GM10248 (cell line): ENCODE measurements at places on chromosomes 6 and 20.

- DNase-seq = peak; percentile 28
These were observed 301.2 kb downstream of the RNGTT start for GRCh38 chr6:88662163-88662580.

DNA sequence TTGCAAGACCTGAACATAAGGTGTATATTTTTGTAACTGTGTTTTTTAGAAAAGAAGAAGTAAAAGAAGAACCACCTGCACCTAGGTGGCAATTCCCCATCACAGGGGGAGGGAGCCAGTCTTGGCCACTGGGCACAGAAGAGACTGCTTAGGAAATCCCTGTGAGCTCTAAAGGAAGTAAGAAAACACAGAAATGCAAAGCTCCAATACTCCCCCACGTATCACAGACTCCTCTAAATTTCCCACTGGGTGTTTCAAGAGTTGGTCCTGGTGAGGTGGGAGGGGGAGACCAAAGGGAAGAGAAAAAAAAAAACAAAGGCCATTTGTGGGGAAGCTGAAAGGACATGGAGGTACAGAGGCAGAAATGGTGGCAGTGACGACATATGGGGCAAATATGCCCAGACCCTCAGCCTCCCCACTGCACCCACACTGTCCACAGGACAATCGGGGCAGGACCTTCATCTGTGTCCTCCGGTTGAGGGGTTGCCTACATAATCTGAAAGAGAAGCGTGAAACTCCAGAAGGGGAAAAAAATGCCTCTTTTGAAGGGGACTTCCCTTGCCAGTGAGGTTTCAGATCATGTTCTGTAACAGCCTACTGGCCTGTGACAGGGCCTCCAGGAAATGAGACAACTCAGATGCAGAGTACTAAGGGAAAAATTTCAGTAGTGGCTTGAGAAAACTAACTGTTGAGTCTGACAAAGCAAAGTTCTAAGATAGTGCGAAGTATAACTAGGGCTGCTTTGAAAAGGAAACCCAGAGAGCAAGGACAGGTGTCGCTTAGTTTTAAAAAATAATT lies 226.2 kb upstream of the MARCKS start:
- DNase-seq = peak; percentile 45

DNA sequence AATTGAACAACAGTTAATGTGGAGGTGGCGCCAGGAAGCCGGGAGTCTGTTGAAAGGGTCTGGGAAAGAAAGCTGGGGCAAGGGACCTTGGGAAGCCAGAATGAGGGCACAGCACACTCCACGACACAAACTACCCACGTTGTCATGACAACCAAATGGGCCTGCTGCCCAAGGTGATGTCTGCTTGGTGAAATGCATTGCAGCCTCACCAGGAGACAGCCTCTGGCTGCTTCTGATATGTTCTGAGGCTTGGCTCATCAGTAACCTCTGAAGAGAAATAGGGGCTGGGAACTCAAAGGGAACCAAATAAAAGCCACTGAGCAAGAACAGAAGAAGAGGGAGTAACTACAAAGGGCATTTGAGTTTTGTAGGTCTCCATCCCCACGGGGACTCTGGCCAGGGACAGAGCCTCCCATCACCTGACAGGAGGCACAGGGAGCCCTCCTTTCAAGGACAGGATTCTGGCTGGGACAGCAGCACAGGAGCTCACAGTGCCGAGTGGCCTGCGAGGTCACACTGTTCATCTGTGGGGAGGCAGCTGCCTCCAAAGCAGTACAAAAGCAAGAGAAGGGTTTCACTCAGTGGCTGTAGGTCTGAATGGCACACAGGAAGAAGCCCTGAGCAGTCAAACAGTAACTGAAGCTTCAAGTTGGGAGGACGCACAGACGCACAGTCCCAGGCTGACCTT lies 44.6 kb upstream of the KCNK16 start:
- DNase-seq = no peak

DNA sequence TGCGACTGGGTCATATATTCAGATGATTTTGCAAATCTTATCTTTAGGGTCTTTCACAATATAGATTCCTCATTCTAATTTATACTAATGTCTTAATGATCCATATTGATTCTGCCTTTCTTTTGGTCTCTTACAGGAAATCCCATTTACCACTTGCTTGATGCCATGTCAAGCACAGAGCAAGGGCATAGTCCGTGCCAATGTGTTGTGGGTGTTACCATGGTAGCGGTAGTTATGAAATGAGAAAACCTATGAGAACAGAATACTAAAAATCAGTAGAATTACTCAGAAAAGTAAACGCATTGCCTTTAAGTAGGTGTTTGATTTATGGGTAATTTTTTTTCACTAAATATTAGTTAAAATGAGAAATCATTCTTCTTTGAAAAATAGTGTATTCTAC lies 153.9 kb upstream of the RAB32 start:
- DNase-seq = no peak

- peak; percentile 66 for DNase-seq
These were observed 15.1 kb downstream of the HMGN4 start for GRCh38 chr6:26553264-26553634.

DNA sequence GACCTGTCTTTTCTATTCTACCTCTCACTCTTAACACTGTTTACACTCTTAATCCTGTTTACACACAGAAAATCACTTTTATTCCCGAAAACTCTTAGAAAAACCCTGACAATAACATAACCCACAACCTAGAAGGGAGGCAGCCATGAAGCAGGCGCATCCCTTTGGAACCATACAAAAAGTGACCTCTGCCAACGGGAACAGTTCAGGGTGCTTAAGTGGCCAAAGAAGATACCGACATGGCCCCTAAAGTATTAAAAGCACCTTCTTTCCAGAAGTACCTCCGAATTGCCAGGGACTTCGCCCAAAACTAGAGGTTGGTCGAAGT lies 490 bp downstream of the MMUT start:
- no peak for DNase-seq

DNA sequence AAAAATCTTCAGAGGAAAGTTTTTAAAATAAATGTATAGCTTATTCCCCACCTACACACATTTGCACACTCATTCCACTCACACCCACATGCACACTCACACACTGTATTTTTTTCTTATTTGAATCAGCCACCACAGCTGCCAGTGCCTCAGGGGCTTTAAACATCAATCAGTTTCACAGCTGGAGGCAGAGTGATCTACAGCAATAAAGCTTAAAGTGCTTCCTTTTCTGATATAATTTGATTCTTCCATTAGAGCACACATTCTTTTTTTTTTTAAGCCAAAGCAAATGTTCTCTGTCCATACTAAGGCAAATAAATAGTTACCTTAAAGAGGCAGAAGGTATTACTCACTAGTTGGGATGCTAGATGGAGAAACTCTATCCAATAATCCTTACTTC lies 498.8 kb upstream of the POU3F2 start:
- DNase-seq = no peak

- DNase-seq = no peak
These were observed 15.6 kb downstream of the MEP1A start for GRCh38 chr6:46808806-46809205.

- no peak for DNase-seq
These were observed 102.4 kb downstream of the ARID1B start for GRCh38 chr6:156879591-156879990.

DNA sequence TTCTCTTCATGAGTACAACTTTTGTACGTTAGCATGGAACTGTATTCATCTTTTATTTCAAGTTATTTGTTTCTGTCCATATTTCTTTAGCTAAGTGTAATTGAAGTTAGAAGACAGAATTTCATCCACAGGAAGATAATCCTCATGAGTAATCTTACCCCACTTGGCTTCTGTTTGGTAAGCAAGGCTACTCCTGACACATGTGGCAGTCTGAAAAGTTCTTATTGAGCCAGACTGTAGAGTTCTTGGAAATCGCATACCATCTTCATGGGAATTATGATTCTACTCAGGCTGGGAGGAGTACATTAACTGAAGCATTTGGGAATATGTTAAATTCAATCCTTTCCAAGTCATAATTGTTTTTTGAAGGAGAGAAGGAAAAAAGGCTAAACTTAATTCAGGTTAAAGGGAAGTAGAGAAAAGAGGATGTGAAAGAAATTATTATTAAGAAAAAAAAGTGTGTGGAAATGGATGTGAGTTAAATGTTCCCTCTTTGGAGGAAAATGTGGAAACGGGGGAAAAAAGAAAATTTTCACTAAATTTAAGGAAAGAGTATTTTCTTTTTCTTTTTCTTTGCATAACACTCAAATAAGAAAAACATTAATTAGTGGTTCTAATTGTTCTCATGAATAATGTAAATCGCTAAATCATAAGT lies 41.5 kb upstream of the TENT5A start:
- no peak for DNase-seq

GRCh38 chr6:2799936-2800527 lies 34.8 kb downstream of the WRNIP1 start:
- no peak for DNase-seq

DNA sequence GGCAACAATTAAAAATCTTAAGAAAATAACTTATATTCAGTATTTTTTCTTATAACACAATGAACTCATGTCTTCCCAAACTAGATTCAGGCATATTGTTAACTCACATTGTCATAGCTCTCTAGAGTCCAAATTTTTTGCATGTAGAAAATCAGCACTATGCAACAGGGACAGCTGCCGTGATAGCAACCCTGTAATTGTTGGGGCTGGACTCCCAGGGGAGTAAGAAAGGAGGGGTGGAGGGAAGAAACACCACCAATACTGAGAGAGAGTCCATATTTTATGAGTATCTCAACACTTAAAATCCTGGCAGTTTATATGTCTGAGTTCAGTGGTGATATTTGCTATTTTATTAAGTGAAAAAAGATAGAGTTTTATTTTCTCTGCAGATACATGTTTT lies 89.6 kb upstream of the HS3ST5 start:
- DNase-seq = no peak

GRCh38 chr6:44214307-44214706 lies 2.4 kb upstream of the MYMX start:
- no peak for DNase-seq

DNA sequence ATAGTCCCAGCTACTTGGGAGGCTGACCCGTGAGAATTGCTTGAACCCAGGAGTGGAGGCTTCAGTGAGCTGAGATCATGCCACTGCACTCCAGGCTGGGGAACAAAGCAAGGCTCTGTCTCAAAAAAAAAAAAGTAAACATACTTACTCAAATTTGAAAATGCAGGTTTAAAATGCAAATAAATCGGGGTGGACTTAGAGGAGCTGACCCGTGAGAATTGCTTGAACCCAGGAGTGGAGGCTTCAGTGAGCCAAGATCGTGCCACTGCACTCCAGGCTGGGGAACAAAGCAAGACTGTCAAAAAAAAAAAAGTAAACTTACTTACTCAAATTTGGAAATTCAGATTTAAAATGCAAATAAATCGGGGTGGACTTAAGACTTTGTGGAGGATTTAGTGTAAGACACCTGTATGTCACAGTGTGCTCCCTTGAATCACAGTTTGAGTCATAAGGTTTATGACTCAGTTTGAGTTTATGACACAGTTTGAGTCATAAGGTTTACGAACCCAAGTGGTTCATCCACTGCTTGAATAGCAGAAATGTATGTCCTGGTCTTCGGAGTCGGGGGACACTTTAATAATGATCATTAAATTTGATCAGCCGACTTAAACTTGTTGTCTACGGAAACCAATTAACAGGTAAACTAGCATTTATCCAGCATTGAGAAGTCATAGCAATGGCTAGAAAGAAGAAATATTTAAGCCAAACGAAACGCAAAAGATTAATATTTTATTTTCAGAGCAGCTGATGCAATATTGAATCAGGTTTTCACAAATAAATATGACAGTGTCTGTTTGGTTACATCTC lies 6.8 kb upstream of the MRPS10 start:
- peak; percentile 71 for DNase-seq

- DNase-seq = no peak
These were observed 101.8 kb upstream of the SGK1 start for GRCh38 chr6:134419716-134420115.

DNA sequence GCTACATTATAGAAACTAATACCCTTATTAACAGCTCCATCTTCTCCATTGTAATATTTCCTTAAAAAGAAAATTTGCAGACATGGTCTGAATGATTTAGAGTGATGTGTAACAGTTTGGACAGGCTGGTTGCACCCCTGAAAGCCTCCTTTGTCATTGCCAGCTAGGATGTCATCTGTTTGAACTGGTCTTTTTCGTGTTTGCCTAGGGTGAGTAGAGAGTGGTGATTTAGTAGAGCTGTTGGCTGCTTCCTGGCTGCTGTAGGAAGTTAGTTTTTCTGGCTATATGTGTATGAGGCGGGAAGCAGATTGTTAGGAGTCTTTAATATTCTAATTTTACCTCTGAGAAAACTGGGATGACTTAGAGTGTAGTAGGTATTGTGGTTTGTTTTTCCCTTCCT lies 101.1 kb downstream of the ZFAND3 start:
- DNase-seq = no peak

DNA sequence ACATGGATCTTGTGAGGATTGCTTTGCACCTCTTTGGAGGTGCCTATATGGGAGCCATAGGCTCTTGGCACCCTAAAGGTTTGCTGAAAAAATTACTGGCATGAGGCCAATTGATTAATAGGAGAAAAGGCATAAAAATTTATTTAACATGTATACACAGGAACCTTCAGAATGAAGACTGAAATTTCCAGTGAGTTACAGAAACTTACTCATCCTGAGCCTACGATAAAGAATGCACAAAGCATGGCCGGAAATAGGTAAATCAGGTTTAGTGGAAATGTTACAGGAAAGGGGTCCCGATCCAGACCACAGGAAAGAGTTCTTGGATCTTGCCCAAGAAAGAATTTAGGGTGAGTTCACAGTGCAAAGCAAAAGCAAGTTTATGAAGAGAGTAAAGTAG lies 625.3 kb downstream of the MMUT start:
- no peak for DNase-seq

- DNase-seq = no peak
These were observed 254.3 kb downstream of the THBS2 start for GRCh38 chr6:168999392-168999791.

DNA sequence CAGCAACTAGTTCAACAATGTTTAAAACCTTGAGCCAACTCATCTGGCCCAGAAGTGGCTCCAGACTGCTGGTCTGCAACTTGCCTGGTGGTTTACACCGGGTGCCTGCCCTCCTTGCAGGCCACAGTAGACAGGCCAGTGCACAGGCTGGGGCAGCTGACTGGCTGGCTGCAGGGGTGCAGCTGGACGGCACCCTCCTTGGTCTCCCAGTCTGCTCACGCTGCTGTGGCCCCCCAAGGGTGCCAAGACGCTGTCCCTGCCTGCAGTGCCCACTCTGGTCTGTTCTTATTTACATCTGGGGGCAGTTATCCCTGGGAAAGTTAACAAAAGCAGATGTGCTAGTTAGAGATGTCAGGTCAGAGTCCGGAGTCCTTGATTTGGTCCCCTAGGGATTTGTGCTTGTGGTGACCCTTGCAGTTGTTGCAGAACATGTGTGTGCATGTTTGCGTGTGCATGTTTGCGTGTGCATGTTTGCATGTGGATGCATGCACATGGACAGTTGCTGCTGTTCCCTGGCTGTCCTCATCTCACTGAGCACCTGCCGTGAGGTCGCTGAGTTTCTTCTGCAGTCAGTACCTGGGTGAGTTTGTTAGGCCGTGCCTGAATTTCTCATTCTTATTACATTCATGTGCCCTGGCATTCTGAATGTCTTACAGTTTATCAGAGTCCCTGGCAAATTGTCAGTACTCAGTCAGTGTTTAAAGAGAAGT lies 48.2 kb upstream of the IRF4 start:
- no peak for DNase-seq

- DNase-seq = no peak
These were observed 650.7 kb downstream of the KIF16B start for GRCh38 chr20:15922556-15922955.
